Stimulated activated CD4-positive, alpha-beta T cell treated with anti-CD3 and anti-CD28 coated beads, Interleukin-12 subunit alpha, Interleukin-12 subunit beta, amount 100 ng/mL, for 48 hours (primary cell): ENCODE measurements at places on chromosomes 6 and 20.

- no peak for DNase-seq
Measured at GRCh38 chr20:56826705-56827665, 197.9 kb downstream of the TFAP2C start.

DNA sequence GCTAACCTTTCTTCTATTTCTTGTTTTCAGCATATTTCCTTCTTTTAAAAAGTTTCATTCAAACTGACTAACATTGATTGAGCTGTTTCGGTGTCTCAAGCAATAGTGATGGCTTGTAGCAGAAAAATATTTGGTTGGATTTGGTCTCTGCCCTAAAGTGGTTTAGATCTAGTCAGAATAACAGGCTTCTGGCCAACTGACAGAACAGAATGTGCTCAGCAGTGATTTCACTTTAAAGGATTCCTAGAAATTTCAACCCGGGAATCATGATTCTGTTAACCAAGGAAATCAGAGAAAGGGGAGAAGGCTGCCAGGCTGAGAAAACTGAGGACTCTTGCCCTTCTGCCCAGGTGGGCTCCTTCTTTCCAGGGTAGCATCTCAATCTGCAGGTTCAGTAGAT is 16.6 kb upstream of the GSTA1 start:
- DNase-seq, result no peak

GRCh38 chr20:31868853-31869672 is 1.3 kb downstream of the DUSP15 start:
- no peak for DNase-seq

GRCh38 chr6:167759912-167760311 is 66.8 kb upstream of the AFDN start:
- DNase-seq, result no peak

GRCh38 chr20:45368221-45368980 is 5.4 kb downstream of the SYS1 start:
- DNase-seq, result no peak

DNA sequence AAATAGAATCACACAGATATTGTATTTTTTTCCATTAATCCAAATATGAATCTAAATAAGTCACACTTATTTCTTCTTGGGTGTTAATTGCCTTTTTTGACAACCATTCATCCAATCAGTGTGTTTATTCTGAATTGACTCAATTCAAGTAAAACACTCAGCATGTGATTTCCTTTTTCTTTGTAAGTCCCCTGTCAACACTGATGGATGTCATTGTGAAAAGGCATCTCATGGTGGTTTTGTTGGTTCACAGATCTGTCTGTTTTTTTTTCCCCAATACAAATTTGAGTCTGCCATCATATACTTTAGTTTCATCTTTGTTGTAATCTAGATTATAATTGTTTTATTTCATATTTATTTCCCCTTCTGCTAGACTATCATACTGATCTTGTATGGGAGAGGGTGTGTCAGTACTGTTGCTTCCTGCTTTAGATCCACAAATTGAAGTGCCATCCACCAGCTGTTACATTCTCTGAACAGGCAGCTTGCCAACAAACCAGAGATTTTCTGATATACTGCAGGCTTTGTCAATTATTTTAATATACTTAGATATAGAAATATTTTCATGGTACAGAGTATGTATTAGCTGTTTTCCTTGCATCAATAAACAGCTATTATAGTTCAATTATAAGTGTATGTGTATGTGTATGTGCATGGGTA is 64.2 kb upstream of the FLRT3 start:
- DNase-seq, result no peak

- no peak for DNase-seq
Measured at GRCh38 chr6:151494235-151494935, 568 bp downstream of the CCDC170 start.

GRCh38 chr6:163543321-163543720 is 128.8 kb downstream of the QKI start:
- no peak for DNase-seq

DNA sequence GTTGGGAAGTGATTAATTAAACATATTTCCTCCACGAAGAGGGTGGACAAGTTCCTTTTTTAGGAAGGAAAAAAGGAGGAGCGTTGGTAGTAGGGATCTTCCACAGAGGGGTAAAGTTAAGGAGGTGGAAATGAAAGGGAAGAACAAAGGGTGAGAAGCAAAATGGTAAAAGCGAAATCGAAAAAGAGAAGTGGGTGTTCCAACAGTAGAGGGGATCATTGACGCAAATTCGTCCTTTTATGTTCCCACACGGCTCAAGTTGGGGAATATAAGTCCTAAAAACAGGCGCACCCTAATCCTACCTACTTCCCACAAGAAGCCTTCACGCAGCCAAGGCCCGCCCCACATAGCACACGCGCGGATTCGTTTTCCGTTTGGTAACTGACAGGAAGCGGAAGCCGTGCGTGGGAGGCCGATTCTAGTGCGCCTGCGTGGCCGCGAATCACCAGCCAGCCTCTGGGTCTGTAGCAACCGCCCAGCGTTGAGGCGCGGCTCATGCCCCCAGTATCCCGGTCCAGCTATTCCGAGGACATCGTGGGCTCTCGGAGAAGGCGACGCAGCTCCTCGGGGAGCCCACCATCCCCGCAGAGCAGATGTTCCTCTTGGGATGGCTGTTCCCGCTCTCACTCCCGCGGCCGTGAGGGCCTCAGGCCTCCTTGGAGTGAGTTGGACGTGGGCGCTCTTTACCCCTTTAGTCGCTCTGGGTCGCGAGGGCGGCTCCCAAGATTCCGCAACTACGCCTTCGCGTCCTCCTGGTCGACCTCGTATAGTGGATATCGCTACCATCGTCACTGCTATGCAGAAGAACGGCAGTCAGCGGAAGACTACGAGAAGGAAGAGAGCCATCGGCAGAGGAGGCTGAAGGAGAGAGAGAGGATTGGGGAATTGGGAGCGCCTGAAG is at the start of gene NKAPL:
NKAPL (plus strand) TSS at position 421 of the 901 bp plus-strand sequence; CDS start at position 496, 75 bp downstream.
- peak; percentile 42 for DNase-seq

- DNase-seq, result no peak
Measured at GRCh38 chr6:31573239-31574105, 1.4 kb downstream of the LTA start.

GRCh38 chr20:59074456-59074855 is 31.9 kb upstream of the PRELID3B start:
- DNase-seq, result no peak

- DNase-seq, result no peak
Measured at GRCh38 chr20:22974354-22974753, 60.8 kb upstream of the SSTR4 start.

DNA sequence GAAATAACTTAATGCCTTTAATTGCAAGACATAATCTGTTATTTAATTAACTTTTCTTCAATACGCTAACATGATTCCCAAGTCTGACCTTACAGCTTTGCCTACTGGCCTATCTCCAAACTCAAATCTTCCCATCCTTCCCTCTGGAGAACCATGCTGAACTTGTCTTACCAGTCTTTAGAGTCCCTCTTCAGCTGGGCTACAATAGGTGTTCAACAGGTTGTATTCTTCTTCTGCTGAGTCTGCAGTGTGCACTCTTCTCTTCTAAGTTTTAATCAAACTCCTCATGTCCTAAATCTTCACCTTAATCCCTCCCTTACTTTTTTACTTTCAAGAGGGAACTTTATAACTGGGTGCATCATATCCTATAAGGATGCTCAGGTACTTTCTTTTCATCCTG is 75.5 kb upstream of the TINAG start:
- no peak for DNase-seq

- DNase-seq, result no peak
Measured at GRCh38 chr20:3743251-3743650, 10.8 kb downstream of the HSPA12B start.

DNA sequence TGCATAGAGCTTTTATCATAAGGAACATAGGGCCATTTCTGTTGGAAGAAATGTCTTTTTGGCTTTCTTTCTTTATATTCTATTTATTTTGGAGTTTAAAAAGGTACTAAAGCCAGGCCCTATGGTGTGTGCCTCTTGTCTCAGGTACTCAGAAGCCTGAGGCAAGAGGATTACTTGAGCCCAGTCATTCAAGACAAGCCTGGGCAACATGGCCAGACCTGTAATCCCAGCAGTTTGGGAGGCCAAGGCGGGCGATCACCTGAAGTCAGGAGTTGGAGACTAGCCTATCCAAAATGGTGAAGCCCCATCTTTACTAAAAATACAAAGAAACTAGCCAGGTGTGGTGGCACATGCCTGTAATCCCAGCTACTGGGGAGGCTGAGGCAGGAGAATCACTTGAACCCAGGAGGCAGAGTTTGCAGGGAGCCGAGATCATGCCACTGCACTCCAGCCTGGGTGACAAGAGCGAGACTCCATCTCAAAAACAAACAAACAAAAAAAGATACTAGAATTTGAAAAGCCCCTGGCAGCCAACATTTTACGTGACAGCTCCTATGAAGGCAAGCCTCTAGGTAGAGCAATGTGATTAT is 80.0 kb downstream of the CBFA2T2 start:
- DNase-seq, result no peak

- DNase-seq, result no peak
Measured at GRCh38 chr20:41335591-41335990, 5.0 kb upstream of the LPIN3 start.

DNA sequence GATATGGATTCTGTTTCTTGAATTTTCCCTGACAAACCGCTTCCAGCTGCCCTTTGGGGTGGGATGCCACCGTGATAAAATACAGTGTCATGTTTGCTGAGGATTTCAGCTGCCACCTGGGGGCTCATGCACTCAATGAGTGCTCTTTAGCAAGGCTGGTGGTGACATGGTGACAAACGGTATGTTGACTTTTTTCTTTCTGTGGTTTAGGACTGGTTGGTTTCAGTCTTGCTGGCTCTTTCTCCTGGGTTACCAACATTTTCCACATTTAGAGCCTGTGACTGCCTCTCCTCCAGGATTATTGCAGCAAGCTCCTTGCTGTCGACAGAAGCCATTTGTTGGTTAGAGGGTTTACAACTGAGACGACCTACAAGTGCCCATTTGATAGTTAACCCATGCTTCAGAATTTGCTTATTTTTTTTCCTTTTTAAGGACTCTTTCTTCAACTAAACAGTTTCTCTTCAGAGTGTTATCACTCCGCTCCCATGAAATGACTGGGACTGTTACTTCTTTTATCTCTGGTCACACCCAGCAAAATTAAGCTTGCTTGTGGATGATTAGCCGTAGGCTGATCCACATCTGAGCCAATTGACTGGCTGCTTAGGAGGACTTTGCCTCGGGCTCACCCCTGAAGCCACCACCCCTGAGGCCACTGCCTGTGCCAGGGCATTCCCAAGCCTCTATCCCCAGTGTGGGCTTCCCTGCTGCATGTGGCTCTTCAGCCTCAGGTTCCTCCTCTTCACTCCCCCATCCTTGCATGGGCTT is 48.4 kb upstream of the CDYL start:
- DNase-seq, result peak; percentile 1

GRCh38 chr6:15442467-15442866 is 196.6 kb downstream of the JARID2 start:
- DNase-seq, result no peak

- DNase-seq, result no peak
Measured at GRCh38 chr6:83097204-83097603, 29.7 kb downstream of the DOP1A start.

DNA sequence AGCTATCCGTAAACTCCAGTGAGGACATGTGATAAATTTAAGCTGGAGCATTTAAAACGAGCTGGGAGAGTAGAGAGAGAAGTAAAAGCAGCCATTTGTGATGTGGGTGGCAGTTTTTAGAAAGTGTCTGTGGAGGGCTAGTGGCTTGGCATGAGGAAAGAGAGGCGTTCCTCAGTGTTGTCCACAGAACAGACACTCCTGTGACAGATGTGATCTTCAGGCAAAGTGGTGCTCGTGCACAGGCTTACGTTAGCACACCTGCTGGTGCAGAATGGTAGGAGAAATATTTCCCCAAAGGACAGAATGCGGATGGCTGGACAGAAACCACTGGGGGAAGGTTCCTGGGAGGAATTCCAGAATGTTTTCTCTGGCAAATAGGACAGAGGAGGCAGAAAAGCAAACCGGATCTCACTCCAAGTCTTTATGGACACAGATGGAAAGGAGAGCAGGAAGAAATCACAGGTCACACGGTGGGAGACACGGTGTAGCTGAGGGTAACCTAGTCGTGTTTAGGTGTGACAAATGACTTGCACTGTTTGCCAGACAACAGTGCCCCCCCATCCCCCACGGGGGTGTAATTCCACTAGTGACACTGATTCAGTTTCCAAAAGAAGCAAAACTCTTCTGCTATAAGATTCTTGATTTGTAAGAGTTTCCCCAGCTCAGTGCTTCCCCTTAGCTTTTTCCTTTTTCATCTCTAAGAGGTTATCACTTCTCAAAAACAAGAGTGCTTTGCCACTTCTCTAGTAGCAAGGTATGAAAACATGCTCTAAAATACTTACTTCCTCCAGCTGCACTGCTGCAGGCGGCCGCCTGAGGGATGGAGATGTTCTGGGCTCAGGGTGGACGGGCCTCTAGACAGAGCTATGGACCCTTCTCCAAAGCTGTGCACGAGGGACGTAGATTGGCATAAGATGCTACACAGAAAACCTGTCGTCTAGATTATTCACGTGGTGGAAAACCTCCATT is 293.2 kb downstream of the QKI start:
- DNase-seq, result no peak

- no peak for DNase-seq
Measured at GRCh38 chr6:124495665-124496190, 466.5 kb upstream of the RNF217 start.

- no peak for DNase-seq
Measured at GRCh38 chr20:51862796-51863195, 60.5 kb upstream of the SALL4 start.

DNA sequence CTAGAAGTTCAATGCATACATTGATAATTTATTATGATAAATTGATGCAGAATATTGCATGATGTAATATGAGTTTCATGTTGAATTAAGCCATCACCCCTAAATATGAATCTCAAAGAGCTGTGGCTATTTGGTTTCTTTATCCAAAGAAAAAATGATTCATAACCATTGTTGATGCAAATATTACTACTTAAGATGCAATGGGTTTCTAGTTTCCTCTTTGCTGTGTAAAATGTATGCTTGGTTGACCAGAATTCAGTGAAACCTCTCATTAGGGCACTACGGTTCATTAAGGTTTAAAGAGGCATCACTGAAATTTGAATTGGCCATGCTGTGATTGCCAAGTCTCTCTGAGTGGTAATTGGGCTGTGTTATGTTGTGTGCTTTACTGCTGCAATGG is 492.5 kb upstream of the FLRT3 start:
- DNase-seq, result no peak

DNA sequence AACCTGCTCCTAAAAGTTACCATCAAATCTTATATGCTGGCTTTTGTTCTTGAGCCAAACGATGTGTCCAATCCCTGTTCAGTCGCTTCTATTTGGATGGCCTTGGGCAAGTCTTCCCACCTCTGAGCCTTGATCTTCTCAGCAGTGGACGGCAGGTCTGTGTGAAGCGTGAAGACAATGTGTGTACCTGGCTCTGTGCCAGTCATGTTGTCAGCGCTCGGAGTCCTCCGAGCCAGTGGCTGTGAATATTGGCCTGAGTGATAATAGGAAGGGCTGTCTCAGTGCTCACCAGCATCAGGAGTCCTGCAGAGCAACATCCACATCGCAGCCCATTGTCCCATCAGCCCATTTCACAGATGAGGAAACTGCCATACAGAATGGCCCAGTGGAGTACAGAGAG is 219.0 kb downstream of the CDC5L start:
- no peak for DNase-seq
